ENCODE measurements at places on chromosomes 16 and 17.

- DNase-seq, result no peak
Observed at GRCh38 chr17:76444518-76445311, 8.2 kb downstream of the UBE2O start.

GRCh38 chr16:84120023-84120422 lies 3.3 kb upstream of the MBTPS1 start:
- DNase-seq, result no peak

DNA sequence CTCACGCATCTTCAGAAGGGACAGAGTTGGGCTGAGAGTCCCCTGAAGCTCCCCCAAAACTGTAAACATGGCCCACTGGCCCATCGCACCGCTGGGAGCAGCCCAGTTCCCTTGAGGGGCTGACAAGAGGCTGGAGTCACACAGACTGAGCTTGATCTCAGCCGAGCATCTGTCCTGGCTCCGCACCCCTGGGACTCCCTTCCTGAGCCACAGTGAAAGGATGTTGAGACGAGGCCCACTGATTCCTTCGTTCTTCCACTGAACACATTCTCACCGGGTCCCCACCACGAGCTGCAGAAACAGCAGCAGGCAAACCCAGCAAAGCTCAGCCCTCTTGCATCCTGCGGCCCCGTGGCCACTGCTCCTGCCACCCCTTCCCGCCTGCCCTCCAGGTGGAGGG lies 145.9 kb upstream of the CIBAR2 start:
- no peak for DNase-seq

GRCh38 chr17:61806936-61807335 lies 56.4 kb downstream of the BRIP1 start:
- DNase-seq, result no peak

DNA sequence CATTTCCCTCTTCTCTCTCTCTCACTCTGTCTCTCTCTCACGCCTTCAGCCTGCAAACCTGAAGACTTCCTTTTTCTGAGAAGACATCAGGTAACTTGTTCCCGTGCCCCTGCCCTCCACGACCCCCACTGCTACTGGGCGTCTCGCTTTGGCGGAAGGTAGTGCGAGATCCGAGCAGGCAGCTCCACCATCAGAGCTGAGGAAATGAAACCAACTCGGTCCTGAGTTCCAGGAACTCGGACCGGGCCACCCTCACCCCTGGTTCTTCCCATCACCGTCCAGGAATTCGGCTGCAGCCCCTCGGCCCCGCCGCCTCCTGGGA lies 585 bp downstream of the MLKL start:
- DNase-seq, result peak; percentile 43

DNA sequence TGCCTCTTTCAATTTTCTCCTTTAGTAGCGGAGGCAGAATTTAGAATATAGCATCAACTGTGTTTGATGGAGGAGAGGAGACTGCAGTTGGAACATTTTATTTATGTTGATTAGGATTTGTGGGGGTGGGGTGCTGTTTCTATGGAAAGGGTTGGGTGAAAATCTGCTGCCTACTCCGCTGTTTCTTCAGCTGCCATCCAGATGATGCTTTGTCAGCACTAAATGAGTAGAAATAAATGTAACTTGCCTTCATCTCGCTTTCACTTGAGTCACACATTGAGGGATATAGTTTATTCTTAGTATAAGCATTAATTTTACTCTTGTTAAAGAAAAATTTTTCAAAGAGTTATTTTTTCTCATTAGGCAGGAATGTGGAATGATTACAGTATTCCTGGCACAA lies 42.1 kb downstream of the ABHD15 start:
- DNase-seq, result no peak

- no peak for DNase-seq
Observed at GRCh38 chr16:5062790-5063765, 2.7 kb downstream of the C16orf89 start.

DNA sequence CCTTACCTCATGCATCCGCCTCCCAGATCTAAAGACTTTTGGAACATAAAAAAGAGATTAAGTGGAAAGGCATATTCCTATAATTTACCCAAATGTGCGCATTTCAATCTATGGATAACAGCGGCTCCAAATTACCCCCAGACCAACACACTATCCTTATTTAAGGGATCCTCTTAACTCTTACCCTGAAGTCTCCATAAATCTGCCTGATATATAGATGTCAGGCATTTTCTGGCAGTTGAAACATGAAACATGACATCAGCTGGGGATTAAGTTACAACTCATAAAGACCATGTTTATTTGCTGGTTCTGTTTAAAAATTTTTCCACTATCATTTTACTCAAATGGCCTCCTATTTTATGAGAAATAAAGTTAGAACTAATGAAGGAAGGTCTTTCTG lies 478.5 kb upstream of the SALL1 start:
- no peak for DNase-seq

GRCh38 chr16:9049241-9049640 lies 42.2 kb upstream of the HAPSTR1 start:
- DNase-seq, result no peak

DNA sequence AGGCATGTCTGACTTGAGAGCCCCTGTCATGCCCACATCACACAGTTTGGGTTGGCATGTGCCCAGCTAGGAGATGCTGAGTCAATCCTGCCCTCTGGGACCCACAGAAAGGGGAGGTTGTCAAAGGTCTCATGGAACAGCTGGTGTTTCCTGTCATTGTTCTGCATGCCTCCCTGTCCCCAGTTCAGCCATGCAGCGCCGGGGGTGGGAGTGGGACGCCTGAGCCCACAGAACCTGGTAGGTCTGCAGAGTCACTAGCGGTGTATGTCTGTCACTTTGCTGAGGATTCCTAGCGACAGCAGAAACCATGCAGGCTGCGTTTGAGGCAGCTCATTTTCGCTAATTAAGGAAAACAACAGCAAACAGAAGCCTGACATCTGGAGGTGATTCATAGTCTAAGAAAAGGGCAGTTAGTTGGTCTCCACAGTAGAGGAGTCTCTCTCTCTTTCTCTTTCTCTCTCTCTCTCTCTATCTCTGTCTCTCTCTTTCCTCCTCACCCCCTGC lies 19.6 kb upstream of the CCL1 start:
- no peak for DNase-seq

DNA sequence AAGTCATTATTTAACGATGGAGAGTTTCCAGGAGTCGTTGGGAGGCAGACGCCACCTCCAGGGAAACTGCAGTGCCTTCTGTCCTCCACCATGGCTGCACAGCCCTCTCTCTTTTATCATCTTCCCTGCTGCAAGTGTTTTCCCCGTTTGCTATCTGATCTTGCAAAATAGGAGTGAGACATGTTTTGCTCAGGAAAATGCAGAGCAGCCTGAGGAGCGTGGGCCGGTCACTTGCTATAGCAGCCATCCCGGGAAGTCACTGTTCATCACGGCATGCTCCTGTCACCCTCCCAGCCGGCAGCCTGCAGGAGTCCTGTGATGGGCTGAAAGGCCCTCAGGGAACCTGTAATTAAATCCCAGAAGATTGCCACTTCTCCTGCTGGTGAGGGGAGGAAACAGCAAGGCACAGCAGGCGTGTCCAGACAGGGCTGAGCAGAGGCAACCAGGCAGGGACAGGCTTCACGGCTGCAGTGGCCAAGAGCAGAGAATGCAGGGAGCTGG lies 143.1 kb downstream of the GSG1L start:
- peak; percentile 27 for DNase-seq

DNA sequence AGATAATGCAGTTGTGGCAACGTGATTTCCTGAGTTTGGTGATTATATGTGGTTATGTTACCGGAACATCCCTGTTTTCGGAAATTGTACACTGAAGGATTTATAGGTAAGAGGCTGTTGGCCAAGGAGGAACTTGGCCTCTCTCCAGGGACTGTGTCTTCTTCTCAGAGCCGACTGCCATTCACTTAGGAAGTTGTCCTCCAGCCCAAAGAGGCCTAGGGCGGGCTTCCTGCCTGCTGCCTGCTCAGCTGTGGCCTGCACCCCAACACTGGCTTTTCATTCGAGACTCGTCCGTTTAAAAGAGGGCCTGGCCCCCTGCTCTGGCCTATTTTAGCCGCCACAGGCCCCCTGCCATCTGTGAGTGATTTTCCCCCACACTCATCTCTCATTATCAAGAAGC lies 64.3 kb downstream of the ZDHHC7 start:
- DNase-seq, result no peak

DNA sequence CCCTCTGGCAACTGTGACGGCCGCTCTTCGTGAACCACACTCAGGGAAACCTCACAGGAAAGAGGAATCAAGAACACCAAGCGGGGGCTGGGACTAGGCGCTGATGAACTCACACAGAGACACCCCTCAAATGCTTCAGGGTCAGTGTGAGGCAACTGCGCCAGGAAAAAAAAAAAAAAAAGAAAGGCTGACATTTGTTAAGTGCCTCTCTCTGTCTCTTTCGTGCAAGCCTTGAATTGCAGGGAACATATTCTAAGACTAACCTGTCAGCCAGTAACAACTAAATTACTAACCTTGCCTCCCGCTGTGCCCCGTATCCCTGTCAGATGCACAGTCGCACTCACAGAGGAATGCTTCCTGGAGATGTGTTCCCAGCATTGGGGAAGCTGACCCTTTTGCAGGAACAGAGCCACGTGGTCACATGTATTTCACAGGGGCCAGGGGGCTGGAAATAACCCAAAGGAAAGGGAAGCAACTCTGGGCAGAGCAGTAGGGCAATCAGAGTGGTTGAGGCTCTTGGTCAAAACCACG lies 247.8 kb downstream of the XYLT1 start:
- no peak for DNase-seq

- no peak for DNase-seq
Observed at GRCh38 chr16:3235856-3236669, 1.1 kb upstream of the ZNF200 start.

DNA sequence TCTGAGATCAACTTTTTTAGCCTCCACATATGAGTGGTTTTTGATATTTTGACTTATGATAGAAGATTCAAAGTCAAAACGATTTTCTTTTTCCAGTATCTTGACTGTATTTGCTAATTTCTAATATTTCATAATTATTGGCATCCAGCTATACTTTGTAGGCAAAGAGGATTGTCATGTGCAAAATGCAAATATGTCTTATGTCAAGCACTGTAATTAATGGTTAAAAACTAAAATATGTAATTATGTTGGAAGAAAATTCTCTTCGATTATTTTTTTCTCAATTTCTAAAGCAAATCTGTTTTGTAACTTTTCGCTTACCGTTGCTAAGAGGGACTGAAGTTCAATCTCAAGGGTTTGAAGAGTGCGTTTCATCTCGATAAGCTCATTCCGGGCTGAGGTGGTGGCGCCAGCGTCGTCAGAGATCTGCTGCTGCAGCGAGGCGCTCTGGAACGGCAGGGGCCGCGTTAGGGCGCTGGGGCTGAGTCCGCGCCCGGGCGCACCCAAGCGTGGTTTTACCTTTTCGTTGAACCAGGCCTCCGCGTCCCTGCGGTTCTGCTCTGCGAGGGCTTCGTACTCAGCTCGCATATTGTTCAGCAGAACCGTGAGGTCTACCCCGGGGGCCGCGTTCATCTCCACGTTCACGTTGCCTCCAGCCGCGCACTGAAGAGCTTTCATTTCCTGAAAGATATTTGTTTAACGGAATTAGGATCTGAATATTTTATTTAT lies 3.0 kb downstream of the KRT27 start:
- DNase-seq, result no peak

- DNase-seq, result no peak
Observed at GRCh38 chr17:50100921-50101345, 5.8 kb downstream of the PDK2 start.

DNA sequence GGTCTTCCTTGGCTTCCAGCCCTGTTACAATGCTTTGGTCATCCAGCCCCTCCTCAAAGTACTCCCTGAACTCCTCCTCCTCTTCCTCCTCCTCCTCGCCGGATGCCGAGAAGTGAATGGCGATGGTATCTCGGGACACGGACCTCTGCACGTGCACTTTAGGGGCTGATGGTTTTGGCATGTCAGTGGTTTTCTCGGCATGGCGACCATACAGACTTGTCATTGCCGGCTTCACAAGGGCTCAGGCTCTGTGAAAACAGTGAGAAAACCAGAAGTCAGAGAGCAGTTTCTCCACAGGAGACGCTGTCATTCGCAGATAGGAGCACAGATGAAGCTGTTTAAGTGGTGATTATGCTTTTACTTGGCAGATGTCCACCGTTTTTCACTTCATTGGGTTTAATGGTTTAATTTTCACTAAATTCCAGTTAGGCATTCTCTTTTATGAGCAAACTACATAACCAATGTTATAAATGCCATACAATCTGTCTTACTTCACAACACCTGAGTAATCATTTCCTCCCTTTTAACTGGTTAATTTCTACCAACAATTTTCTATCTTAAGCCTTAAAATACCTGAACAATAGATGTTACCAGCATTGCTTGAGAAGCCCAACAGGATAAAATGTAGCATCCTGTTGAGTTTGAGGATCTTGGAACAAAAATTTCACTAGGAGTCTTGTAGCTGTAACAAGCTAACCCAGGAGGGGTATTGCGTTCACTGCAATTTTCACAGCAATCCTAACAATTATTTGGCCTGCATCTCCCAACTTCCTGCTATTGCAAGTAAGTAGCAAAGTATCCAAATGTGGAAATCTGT lies 48.9 kb downstream of the TEX2 start:
- DNase-seq, result no peak

- no peak for DNase-seq
Observed at GRCh38 chr17:65194670-65195334, 57.6 kb downstream of the RGS9 start.

GRCh38 chr16:86521236-86522197 lies 11.2 kb downstream of the FOXF1 start:
- DNase-seq, result peak; percentile 14

- no peak for DNase-seq
Observed at GRCh38 chr16:83882163-83882885, 16.6 kb upstream of the MLYCD start.

GRCh38 chr16:51290442-51291285 lies 139.6 kb upstream of the SALL1 start:
- no peak for DNase-seq

GRCh38 chr16:29784901-29785500 lies 5.5 kb upstream of the KIF22 start:
- DNase-seq, result no peak

DNA sequence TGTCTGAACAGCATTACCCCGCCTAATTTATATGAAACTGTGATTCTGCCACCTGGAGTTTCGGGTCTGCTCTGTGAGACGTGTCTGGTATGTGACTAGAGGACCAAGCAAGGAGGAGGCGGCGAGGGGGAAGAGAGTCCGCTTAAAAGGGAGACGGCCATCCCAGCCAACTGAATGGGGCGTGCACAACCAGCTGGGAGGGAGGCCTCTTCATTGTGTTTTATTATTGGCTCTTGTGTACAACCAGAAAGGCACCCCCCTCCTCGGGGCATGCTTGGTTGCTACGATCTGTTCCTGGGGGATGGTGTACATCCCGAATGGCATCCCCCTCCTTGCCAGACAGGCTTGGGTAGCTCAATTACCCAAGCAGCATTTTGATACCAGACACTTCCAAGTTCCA lies 384.5 kb upstream of the SALL1 start:
- no peak for DNase-seq

DNA sequence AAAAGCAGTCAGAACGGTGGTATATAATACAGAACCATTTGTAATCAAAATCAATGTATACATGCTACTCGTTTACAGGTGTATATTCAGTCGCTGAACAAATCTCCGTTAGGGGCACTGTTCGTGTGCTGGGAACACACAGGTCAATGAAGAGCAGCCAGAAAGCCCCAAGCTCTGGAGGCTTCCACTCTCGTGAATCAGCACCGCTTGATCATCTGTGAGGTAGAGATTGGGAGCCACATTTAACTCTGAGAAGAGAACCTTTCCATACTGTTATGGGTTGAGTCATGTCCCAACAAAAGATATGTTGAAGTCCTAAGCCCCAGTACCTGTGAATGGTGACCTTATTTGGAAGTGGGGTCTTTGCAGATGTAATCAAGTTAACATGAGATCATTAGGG lies 5.4 kb upstream of the CYTH1 start:
- DNase-seq, result no peak

- DNase-seq, result no peak
Observed at GRCh38 chr17:75114552-75115314, 5.0 kb downstream of the ARMC7 start.

GRCh38 chr17:78677303-78678221 lies 100.4 kb upstream of the DNAH17 start:
- no peak for DNase-seq

All from HuH-7.5 (cell line).